Activated CD4-positive, alpha-beta T cell treated with anti-CD3 and anti-CD28 coated beads for 24 hours (primary cell): ENCODE measurements at places on chromosomes 2 and 18.

DNA sequence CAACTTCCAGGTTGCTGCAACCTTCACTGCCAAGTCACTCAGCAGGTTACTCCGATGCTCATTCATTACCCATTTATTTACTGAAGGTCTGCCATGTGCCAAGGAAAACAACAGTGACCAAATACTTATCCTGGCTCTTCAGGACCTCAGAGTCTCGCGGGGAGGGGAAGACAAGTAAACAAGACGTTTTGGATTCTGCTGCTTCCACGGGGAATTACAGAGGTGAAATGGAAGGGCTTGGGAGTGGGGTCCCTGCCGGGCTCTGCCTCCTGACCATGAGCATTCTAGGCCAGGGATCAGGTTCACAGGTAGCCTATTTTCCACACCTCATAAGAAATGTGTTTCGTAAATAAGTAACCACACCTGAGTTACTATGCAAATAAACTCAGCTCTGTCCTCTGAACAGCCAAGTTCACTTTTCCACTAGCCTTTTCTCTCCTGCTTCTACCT, 68.1 kb downstream of the CLHC1 start:
- DNase-seq, result no peak

DNA sequence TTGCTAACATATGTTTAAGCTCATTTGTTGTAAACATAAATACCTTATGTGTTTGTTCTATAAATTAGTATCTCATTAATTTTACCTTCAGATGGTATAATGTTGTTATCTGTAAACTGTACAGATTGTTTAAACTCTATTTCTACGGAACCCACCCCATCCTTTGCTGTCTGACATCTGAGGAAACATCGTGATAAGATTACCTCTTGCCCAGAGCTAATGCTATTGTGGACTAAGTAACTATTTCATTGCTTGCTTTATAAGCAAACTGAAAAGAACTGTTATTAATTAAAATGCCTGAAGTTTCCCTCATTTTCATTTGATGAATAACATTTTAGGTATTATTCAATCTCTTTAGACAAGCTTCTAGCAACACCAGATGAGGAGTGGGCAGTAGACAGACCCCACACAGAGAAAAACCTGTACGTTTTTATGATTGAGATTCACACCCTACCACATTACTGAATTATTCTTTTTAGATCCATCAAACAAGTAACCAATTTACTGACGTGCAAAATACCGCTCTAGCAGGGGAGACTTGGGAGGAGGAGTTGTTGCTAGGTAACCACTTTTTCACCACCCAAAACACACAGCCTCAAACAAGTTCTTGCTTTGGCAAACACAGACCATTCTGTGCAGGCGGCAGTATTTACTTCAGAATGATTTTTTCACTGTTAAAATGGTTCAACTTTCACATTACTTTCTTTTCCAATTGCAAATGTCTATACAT, 1.9 kb upstream of the SYT4 start:
- DNase-seq, result no peak

- DNase-seq, result no peak
Measured at GRCh38 chr2:233535271-233535670, 31.3 kb downstream of the USP40 start.

DNA sequence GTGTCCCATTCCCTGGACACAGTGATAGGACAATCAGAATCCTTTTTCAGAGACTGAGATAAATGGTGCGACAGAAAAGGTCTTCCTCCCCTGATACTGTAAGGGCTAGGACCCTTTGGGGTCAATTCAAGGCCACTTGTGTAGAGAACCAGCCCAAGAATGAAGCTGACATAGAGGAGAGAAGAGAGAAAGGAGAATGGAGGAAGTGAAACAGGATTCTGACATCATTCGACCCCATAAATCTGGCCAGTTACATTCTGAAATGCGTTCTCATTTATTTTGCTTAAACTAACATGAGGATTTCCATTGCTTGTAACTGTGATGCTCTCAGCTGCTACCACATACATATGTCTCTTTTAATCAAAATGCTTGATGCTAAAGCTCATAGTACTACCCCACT, 148.1 kb downstream of the TMEM163 start:
- DNase-seq, result no peak

- DNase-seq, result no peak
Measured at GRCh38 chr18:78790960-78791359, 188.7 kb upstream of the SALL3 start.

DNA sequence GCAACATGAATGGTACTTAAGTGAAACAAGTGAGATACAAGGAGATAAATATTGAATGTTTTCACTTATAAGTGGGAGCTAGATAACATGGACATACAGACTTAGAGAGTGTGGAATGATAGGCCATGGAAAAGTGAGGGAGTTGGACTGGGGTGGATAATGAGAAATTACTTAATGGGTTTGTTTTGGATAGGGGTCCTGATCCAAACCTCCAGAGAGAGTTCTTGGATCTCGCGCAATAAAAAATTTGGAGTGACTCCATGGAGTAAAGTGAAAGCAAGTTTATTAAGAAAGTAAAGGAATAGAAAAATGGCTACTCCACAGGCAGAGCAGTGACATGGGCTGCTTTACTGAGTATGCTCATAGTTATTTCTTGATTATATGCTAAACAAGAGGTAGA, 508.9 kb downstream of the CNTNAP5 start:
- no peak for DNase-seq

DNA sequence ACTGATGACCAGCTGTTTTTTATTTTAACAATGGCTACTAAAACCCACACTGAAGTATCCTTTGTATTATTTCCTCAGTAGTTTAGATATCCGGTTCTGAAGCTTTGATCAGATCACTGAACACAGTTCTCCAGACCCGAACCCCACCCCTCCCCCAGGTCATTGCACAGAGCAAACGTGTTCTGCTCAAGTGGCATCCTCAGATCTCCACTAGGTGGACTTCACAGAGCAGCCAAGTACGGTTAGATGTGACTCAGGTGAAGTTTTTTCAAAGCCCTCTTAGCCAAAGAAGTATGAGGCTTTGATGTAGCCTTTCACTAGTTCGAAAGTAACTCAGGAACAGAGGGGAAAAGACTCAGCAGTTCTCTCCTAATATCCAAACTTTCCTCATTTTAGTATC, 142.7 kb upstream of the NRP2 start:
- no peak for DNase-seq

- no peak for DNase-seq
Measured at GRCh38 chr18:54242327-54242726, 17.9 kb upstream of the MBD2 start.

- peak; percentile 1 for DNase-seq
Measured at GRCh38 chr18:54946149-54946581, 13.1 kb downstream of the CCDC68 start.

- DNase-seq, result no peak
Measured at GRCh38 chr2:98768384-98769113, 37.6 kb upstream of the MGAT4A start.

- no peak for DNase-seq
Measured at GRCh38 chr2:109287838-109288237, 158.8 kb downstream of the SH3RF3 start.

- DNase-seq, result no peak
Measured at GRCh38 chr2:1553671-1554295, 140.5 kb downstream of the TPO start.

GRCh38 chr2:202104286-202104870, 31.3 kb downstream of the KIAA2012 start:
- peak; percentile 29 for DNase-seq
